Endothelial cell (in vitro differentiated cells): ENCODE measurements at places on chromosomes 13 and 19. TPM values are rescaled to one million over a fixed set of nuclear protein-coding genes. Genes with fewer than 3 reads are reported as not detected.

GRCh38 chr13:60787083-60787482, 390.1 kb downstream of the TDRD3 start:
- no peak for DNase-seq

DNA sequence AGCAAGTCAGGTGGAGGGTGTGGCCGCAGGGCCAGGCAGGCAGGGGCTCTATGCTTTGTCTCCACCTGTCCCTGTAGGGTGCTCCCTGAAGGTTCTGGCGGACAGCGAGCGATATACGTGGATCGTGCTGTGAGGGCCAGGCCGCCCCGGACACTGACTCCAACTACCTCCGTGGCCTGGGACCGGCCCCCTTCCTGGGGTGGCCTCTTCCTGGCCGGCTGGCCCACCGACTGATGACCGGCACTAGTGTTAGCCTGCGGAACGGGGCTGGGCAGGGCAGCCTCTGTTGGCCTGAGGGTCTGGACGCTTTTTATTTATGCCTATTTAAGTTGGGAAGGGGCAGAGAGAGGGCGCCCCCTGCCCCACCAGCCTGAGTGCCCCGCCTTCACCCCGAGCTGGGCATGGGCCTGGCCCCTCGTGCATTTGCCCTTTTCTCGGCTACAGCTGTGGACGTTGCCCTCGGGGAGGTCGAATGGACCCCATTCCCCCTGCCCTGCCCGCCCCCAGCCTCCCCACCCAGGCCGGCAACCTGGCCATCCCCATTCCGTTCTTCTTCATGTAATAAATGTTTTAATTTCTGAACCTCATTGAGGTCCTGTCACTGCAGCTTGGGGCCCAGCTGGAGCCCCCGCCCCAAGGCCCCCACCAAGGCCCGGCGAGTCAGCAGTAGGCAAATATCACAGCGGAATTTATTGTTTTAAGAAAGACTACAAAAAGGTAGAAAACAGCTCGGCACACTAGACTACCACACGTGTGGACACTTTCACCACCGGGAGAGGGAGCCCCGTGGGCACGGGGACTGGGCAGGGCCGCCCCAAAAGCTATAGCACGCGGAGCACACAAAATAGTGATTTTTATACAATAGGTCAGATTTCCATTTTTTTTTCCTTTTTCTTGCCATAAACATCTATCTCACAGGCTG, 8.8 kb downstream of the DCAF15 start:
- no peak for DNase-seq

DNA sequence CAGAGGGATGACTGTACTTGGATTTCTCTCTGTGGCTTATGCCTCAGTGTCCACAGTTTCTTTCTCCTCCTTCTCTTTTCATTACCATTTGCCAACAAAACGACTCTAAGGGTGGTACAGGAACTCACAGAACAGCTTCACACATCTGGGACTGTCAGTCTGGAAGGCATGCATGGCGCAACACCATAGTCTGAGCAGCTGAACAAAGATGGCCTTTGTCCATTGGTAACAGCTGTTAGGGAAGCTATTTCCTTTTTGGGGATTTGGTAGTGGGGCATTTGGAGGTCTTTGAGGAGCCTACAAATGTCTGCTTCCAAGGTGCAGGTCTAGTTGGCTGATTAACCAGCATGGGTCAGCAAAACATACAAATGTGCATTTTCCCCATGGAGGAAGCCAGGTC, 81.4 kb upstream of the PCDH8 start:
- no peak for DNase-seq

DNA sequence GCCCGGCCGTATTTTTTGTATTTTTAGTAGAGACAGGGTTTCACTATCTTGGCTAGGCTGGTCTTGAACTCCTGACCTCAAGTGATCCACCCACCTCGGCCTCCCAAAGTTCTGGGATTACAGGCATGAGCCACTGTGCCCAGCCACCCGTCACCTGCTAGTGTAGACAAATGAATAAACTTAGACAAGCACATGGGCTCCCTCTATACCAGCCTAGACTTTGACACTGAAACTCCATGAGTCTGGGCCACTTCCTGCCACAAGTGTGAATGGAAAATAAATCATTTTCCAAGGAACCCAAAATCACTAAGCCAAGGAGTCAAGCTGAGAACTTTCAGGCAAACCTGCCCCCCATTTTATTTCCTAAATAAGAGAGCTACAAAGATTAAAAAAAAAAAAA, 27.0 kb upstream of the TPT1 start:
- DNase-seq = no peak

Gene TEX29
- total RNA-seq = 0.54 TPM
